ENCODE measurements at places on chromosomes 16 and 17. TPM values are rescaled to one million over a fixed set of nuclear protein-coding genes. Genes with fewer than 3 reads are reported as not detected.

GRCh38 chr17:1142561-1142971 is 37.2 kb downstream of the ABR start:
- no peak for DNase-seq

The GRAP gene
- total RNA-seq = not detected

The SLC7A6 gene
- total RNA-seq = 43.6 TPM

DNA sequence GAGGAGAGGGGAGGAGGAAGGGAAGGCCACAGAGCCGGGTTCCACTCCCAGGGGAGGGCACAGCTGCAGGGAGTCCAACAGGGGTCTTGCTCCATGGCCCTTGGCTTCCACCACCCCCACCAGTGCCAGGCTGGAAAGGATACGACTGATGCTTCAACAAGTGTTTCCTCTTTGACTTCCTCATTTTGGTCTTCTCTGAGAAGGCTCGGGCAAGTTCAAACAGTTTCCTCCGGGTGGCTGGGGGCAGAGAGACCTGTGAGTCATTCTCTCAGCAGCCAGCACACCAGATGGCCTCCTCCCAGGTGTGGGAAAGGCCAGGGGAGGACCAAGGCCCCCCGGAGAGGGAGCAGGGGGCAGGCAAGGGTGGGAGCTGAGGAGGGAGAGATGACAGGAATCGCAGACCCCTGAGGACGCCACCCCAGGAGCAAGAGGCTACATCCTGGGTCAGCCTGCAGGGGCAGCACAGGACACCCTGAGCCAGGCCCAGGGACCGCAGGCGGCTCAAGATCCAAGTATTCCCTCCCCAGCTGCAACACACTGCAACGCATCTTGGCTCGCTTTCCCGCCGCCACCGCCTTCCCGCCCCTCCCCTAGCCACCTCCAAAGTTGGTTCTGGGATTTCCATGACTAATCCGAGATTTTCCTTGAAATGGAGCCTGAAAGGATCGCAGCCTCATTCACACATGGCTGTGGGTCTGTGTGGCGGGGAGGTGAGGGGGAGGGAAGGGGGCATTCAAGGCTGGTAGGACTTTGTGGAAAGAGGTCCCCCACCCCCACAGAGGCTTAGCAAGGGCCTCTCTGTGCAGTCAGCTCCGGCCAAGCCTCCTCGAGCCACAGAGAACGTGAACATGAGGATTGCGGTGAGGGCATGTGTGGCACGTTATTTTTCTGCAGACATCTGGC is 18.4 kb upstream of the MRPS23 start:
- DNase-seq = no peak

The SCNN1B gene
- 1.5 TPM for total RNA-seq

- no peak for DNase-seq
These were observed 23.6 kb upstream of the ENPP7 start for GRCh38 chr17:79706931-79707850.

DNA sequence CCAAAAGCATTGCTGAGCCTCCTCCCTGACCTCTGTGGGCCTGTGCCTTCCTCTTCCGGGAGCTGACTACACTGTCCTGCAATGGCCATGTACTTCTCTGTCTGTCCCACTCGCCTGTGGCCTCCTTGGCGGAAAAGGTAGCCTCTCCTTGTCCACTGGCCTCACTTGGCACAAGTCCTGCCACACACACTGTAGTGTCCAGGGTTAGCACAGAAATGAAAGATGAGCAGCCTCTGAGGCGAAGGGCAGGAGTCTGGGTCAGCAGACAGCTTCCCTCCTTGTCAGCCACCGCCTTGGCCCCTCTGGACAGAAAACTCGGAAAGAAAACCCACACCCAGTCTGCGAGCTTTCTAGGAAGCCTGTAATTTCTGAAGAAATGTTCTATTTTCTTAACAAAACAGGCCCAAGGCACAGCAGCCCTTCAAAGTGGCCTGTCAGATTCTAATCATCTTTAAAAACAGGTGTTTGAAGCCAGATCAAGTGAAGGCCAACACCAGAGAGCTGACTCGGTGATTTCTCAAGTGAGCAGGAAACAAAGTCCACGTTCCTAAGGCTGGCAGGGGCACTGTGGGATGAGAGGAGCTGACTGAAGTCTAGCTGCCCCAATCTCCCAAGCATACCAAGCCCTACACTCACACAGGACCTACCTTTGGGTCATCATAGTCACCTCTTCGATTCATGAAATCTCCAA is 67.2 kb downstream of the GTF3C1 start:
- DNase-seq = no peak

All from A673 (cell line).